ENCODE measurements at places on chromosomes 7 and 10.

DNA sequence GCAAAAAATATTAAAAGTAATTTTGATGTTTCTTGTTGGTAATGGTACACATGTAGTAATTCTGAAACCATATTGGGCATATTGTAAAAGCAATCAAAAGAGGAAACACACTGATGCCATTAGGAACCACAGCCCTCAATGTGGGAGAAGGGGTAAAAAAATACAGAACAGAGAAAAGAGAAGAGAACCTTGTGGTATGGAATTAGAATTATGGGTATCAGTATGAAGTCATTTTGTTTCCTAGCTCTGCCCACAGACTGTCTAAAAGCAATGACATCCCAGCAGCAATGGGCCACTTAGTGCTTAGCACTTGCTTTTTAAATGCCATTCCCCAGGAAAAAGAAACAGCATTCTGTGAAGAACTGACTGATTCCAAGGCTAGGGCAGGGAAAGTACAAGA is 61.5 kb downstream of the CPVL start:
- DNase-seq: no peak

DNA sequence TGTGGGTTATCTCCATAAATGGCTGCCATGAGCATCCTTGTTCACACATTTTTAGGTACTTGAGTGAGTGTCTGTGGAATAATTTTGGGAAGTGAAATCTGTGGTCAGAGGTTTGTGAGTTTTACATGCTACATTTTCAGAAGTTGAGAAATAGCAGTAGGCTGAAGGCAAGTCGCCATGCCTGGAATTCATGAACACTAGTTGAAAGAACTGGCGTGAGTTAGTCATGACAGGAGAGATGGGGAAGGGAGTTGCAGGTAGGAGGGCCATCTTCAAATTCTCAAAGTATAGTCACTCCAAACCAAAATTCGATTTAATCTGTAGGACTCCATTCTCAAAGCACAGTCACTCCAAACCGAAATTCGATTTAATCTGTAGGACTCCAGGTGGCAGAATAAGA is 89.6 kb downstream of the EGFR start:
- no peak for DNase-seq

DNA sequence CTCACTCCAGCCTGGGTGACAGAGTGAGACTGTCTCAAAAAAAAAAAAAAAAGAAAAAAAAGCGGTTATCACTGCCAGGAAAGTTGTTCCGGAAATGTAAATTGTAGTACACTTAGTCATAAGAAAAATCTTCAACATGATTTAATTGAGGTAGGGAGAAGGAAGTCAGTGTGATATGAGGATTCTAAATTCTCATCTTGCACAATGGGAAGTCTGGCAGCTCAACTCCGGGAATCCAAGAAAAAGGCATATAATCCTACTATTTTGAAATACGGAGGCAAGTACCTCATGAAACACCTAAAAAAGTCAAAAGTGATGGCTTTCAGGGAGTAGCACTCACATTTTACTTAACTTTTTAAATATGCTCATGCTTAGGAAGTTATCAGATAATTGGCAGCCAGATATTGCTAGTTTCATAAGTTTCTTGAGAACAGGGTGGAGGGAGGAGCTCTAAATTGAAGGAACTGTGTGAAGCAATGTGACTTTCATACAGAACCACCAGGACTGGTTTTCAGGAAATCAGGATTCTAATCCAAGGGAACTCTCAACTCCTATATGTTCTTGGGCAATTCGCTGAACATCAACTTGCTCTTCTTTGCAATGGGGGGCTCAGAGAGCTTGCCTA is 2.7 kb upstream of the C7orf25 start:
- DNase-seq: no peak

DNA sequence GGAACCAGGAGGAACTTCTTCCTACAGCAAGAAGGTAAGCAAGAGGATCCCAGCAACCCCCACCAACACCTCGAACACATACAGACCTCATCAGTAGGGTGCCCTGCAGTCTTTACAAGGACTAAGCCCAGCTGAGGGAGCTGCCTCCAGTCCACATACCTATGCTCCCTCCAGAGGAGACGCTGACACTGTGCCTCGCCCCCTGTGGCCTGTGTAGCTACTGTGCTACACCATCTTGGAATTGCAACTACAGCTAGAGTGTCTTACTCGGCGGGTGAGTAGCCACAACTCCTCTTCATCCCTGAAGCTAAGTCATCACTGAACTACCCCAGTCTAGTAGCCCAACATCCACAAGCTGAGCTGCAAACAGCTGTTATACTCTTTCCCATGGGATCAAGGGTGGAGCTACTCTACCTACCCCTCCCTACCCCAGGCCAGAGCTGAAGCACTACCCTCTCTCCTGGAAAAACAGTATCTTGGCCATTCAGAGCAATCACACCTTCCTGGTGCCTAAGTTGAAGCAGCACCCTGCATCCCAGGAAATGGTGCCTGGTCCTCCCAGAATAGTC is 42.2 kb upstream of the CAMK2B start:
- no peak for DNase-seq

- DNase-seq: no peak
Observed at GRCh38 chr7:21371360-21371759, 56.5 kb upstream of the SP4 start.

Data from SHP77 treated with DMSO at 0.1 percent for 48 hours (cell line).